ENCODE measurements at places on chromosomes 6 and 20.

DNA sequence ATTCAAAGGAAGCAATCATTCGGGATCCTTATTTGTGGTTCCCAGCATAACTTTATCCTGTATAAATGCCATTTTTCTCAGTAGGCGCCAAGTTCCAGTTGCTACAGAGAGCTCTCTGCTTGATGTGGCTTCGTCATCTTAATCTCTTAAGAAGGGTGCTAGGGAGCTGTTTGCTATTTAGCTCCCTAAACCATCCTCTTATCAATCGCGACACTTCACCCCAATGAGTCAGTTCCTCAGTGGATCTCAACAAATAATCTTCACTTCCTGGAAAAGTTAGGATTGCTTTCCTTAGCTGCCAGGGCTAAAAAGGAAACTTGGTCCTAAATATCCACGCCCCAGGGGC, 1.3 kb upstream of the NKAIN2 start:
- no peak for DNase-seq

GRCh38 chr6:145964948-145965366, 799 bp upstream of the SHPRH start:
- DNase-seq = no peak

GRCh38 chr6:127841811-127842210, 59.0 kb downstream of the THEMIS start:
- no peak for DNase-seq

GRCh38 chr20:20407891-20408805, 40.2 kb downstream of the INSM1 start:
- DNase-seq = no peak

GRCh38 chr6:255751-256083, 36.6 kb upstream of the DUSP22 start:
- no peak for DNase-seq

DNA sequence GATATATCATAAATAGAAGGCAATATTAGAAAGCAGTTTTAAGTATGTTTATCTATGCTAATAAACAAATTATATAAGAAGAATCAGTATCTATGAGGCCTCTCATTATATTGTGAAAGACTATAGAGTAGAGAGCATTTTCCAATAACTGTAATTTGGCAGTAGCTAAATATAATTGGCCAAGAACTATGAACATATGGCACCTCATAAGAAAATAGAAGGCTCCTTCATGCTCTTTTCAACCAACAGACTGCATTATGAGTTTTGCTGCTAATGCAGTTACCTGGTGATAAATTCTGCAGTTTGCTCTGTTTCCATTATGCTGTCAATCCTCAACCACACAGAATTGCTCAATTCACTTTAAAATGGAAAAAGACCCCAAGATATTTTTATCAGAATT, 221.1 kb downstream of the KHDC1L start:
- no peak for DNase-seq

- no peak for DNase-seq
These were observed 41.5 kb downstream of the MAN1A1 start for GRCh38 chr6:119308048-119308570.

GRCh38 chr6:97437087-97437486, 154.1 kb upstream of the MMS22L start:
- DNase-seq = no peak

- DNase-seq = no peak
These were observed 727.8 kb downstream of the QKI start for GRCh38 chr6:164142322-164142721.

- no peak for DNase-seq
These were observed 314.7 kb upstream of the CNR1 start for GRCh38 chr6:88480816-88481215.

GRCh38 chr6:66538551-66539135, 831.6 kb upstream of the EYS start:
- DNase-seq = no peak

All from GM19239 (cell line).